WTC11 (cell line): ENCODE measurements at places on chromosomes 13 and 19.

DNA sequence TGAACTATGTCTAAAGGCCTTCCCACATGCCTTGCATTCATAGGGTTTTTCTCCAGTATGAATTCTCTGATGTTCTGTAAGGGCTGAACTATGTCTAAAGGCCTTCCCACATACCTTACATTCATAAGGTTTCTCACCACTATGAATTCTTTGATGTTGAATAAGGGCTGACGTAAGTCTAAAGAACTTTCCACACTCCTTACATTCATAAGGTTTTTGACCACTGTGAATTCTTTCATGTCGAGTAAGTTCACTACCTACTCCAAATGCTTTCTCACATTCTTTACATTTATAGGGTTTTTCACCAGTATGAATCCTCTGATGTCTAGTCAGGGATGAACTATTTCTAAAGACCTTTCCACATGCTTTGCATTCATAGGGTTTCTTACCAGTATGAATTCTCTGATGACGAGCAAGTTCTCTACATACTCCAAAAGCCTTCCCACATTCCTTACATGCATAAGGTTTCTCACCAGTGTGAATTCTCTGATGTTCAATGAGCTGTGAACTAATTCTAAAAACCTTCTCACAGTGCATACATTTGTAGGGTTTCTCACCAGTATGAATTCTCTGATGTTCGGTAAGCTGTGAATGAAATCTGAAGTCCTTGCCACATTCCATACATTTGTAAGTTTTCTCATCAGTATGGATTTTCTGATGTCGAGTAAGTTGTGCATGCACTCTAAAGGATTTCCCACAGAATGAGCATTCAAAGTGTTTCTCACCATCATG, 19.1 kb upstream of the ZNF260 start:
- no peak for DNase-seq

- no peak for DNase-seq
Observed at GRCh38 chr13:99689955-99690354, 188.7 kb downstream of the TM9SF2 start.

GRCh38 chr19:6424195-6424938, at the start of gene KHSRP:
Gene KHSRP (minus strand): TSS chr19:6424811. CDS start chr19:6424701, 110 bp downstream.
- DNase-seq, result no peak

GRCh38 chr19:2798733-2799132, 13.4 kb downstream of the THOP1 start:
- DNase-seq, result no peak

DNA sequence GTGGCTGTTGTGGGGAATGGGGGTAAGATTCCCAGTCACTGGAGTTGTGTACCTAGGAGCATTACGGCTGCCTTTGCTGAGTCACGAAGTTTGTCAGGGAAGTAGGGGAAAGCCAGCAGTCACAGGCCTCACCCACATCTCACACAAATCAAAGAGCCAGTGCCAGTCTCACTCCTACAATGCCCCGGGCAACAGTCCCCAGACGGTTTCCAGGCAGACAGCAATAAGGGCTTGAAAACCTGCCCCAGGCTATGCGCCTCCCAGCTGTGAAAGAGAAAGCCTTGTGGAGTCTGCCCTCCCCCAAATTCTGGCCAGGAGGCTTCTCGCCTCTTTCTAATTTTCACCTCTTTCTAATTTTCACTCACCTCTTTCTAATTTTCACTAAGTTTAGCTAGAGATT, 142.3 kb upstream of the EDNRB start:
- DNase-seq, result no peak

GRCh38 chr13:24557081-24557480, 44.5 kb upstream of the PARP4 start:
- no peak for DNase-seq

- no peak for DNase-seq
Observed at GRCh38 chr19:35629332-35629633, 447 bp downstream of the RBM42 start.

- no peak for DNase-seq
Observed at GRCh38 chr13:89923736-89924135, 1423.8 kb upstream of the MIR17HG start.

DNA sequence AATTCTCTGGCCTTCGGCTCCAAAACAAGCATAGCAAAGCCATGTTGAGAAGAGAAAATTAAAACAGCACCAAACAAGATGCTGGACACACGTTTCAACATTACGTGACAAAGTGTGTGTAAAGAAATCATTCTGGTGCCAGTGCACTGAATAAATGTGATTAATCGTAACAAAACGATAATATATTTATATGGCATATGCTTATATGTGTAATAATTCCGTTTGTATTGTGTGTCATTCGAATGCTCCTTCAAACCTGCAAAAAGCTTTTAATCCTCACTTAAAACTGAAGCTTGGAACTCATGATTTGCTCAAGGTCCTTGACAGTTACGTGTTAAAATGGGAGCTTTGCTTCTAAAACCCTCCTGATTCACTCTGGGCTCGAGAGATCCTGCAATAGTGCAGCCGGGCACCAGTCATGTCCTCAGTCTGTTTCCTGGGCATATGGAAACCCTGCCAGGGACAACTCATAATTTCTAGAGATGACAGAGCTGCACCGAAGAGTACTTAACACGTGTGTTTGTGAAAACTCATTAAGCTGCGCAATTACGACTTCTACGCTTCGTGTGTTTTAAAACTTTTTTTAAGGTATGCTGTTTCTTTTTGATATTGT, 731 bp upstream of the AKAP8L start:
- no peak for DNase-seq

DNA sequence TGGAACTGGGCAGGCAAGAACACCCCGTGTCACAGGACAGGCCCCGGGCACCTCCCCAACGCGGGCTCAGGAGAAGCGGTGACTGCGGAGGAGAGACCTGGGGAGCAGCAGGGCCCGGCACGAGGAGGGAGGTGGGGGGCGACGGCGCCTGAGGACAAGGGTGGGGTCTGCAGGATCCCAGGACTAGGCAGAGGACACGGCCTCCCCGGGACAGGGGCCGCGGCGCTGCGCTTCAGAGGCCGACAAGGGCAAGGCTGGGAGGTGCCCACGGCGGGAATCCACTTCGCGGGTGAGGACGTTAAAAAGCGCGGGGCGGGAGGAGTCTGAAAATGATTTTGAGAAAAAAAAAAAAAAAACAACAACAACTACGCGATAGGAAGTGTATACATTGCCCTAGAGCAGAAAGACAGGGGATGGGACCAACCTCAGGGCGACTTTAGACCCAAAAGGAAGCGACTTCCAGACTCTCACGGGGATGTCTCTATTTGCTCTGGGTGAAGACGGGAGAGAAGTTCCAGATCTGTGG, 44.9 kb downstream of the ZNF611 start:
- peak; percentile 62 for DNase-seq

- DNase-seq, result no peak
Observed at GRCh38 chr13:97030705-97031452, 36.6 kb upstream of the OXGR1 start.

DNA sequence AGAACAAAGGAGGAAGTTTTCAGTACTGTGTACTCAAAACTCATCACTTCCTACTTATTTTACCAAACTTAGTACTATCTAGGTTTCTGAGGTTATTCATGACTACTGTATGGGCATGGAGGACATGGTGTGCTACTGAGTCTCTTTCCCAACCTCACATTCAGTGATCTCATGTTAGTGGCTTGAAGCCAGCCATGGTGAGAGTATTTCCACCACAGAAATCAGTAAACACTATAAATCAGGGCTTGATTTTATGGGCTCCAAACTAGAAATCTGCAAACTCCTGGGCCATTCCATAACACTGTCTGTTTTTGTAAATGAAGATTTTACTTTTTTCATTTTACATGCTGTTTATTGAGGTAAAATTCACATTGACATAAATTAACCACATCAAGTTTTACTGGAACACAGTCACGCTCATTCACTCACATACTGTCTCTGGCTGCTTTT, 19.7 kb downstream of the MED26 start:
- DNase-seq, result no peak

DNA sequence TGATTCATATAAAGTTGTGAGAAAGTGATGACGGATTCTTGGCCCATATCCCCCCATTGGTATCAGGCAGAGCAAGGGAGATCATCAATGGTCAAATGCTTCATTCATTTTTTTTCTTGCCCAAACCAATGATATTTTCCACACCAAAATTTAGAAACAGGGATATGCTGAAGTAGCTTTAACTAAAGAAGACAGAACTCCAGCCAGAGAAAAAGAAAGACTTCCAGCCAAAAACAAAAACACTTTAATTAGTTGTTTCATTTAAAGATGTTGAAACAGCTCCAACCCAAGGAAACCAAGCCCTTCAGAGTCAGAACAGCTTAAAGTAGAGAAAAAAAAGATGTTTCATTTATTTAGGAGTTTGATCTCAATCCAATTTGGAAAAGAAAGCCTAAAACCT, 358.9 kb upstream of the NBEA start:
- no peak for DNase-seq

GRCh38 chr13:109684824-109685202, 101.6 kb downstream of the IRS2 start:
- DNase-seq, result no peak

DNA sequence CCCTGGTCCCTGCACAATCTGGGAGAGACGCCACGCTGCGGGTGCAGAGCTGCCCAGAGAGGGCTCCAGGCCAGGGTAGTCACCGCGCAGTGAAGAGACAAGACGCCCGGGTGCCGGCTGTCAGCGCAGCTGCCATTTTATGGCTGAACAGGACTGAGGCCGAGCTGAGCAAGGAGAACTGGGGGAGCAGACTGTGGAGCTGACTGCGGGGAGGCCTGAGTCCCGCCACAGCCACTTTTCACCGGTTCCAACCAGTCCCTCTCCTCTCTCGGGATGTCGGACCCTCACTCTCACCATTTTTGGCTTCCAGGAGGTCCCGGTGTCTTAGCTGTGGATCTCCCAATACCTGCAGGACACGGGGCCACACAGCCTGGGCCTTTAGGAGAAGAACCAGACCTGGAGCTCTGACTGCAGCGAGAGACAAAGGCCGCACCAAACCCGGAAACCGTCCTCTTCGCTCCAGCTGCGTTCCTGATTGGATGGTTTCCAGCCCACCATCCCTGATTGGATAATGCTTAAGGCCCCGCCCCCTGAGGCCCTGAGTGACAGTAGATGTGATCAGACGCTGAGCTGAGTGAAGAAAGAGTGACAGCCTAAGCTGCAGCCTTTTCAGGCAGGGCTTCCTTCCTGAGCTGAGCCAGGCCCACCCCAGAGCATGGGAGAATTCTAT, at the start of gene ZNF626:
TSS of gene ZNF626 (minus strand) at position 422 of the 670 bp plus-strand sequence. CDS start at position 297, 125 bp downstream.
- DNase-seq, result peak; percentile 97

- DNase-seq, result no peak
Observed at GRCh38 chr19:15288146-15288963, 44.0 kb downstream of the BRD4 start.

GRCh38 chr13:30659980-30660379, 42.3 kb downstream of the USPL1 start:
- peak; percentile 52 for DNase-seq
